ENCODE measurements at places on chromosomes 4 and X.

GRCh38 chr4:89174784-89175183 is 63.5 kb downstream of the TIGD2 start:
- H3K27ac ChIP-seq, result no peak overlapping the region
- H3K4me3 ChIP-seq, result no peak overlapping the region
- no peaks in the 10 kb centered on the region for H3K4me1 ChIP-seq
- H3K27me3 ChIP-seq, result no peaks in the 10 kb centered on the region
- no peaks in the 10 kb centered on the region for H3K36me3 ChIP-seq

DNA sequence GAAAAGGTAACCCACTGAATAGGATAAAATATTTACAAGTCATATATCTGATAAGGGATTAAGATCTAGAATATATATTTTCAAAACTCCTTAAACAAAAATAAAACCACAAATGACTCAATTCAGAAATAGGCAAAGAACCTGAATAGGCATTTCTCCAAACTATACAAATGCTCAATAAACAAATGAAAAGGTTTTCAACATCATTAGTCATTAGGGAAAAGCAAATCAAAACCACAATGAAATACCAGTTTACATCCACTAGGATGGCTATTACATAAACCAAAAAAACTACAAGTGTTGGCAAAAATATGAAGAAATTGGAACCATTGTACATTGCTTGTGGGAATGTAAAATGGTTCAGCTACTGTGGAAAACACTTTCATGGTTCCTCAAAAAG is 167.0 kb upstream of the GALNT7 start:
- H3K4me3 ChIP-seq, result no peak overlapping the region
- H3K27me3 ChIP-seq, result no peaks in the 10 kb centered on the region
- peaks cover under 1% of the 10 kb centered on the region for H3K4me1 ChIP-seq
- DNase-seq, result no peak
- no peak overlapping the region for H3K27ac ChIP-seq
- no peaks in the 10 kb centered on the region for H3K36me3 ChIP-seq

DNA sequence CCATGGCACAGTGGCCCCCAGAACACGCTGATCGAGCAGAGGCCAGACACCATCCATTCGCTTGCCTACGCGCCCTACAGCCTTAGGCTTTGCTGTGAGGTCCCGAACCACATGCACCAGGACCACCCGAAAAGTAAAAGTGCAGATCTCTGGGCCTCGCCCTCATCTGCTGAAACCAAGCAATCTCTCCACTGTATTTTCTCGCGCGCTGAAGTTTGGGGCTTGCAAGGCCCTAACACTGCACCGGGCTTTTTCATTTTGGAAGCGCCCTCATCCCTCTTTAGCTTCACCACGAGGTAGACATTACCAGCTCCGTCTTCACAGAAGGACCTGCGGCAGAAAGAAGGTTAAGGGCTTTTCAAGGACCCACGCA is 21.2 kb downstream of the NKX3-2 start:
- H3K36me3 ChIP-seq, result no peaks in the 10 kb centered on the region
- H3K27ac ChIP-seq, result no peak overlapping the region
- H3K4me3 ChIP-seq, result no peak overlapping the region
- no peaks in the 10 kb centered on the region for H3K27me3 ChIP-seq
- H3K4me1 ChIP-seq, result no peaks in the 10 kb centered on the region

GRCh38 chr4:164606478-164606877 is 147.5 kb upstream of the SMIM31 start:
- no peak overlapping the region for H3K27ac ChIP-seq
- no peaks in the 10 kb centered on the region for H3K27me3 ChIP-seq
- H3K36me3 ChIP-seq, result no peaks in the 10 kb centered on the region
- H3K4me1 ChIP-seq, result no peaks in the 10 kb centered on the region

DNA sequence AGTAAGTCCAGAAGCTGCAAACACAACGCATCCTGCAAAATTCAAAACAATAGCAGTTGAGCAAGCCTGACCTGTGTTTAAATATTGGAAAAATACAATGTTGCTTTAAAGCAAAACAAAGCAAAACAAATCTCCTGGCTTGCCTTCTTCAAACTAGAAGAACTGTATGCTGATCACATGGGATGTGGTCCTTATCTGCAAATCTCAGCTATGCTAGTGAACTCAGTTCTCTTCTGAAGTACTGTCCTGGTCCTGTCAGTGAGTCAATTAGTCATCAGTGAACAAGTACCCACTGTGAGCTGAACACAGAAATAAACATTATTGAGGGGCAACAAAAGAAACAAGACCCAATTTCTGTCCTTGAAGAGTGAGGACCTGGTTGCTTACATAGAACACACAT is 522.5 kb downstream of the SMARCA1 start:
- no peak overlapping the region for H3K27ac ChIP-seq
- H3K27me3 ChIP-seq, result no peaks in the 10 kb centered on the region
- no peak for DNase-seq
- no peaks in the 10 kb centered on the region for H3K4me1 ChIP-seq
- H3K4me3 ChIP-seq, result no peak overlapping the region

- H3K27ac ChIP-seq, result no peak overlapping the region
- no peaks in the 10 kb centered on the region for H3K27me3 ChIP-seq
- peaks cover 2% of the 10 kb centered on the region for H3K4me1 ChIP-seq
These were observed 3.1 kb upstream of the TSPAN5 start for GRCh38 chr4:98661371-98662054.

DNA sequence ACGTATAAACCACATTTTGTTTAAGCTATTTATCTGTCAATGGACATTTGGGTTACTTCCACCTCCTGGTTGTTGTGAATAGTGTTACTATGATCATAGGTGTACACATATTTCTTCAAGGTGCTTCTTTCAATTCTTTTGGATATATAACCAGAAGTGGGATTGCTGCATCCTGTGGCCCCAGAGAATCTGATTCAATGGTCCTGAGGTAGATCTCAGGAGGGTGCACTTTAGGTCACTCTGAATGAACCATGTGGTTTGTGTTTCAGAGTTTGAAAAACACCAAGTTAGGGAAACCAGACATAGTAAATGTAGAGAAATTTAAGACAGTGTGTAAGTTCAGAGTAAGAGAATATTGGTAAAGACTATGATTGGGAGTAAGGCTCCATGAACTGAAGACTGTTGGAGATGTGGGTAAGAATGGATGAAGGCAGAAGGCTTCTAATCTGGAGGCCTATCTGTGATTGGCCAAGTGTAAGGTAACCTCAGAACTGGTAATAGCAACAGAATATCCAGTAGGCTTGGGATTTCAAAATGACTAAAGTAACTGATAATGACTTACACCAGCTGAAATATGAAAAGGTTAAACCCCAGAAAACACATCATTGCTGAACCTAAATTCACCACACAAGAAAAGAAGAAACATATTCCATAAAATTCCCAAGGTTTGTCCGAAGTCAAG is 236.9 kb downstream of the CAMK2D start:
- no peak overlapping the region for H3K27ac ChIP-seq
- no peak overlapping the region for H3K4me3 ChIP-seq
- H3K4me1 ChIP-seq, result no peaks in the 10 kb centered on the region

- peaks cover under 1% of the 10 kb centered on the region for H3K4me1 ChIP-seq
- H3K4me3 ChIP-seq, result no peak overlapping the region
- no peak overlapping the region for H3K27ac ChIP-seq
- H3K27me3 ChIP-seq, result no peaks in the 10 kb centered on the region
- no peaks in the 10 kb centered on the region for H3K36me3 ChIP-seq
- no peak for DNase-seq
These were observed 152.6 kb downstream of the GASK1B start for GRCh38 chr4:158020176-158020575.

GRCh38 chr4:96343836-96344235 is 503.9 kb downstream of the PDHA2 start:
- DNase-seq, result no peak
- no peak overlapping the region for H3K4me3 ChIP-seq
- no peaks in the 10 kb centered on the region for H3K4me1 ChIP-seq
- H3K27ac ChIP-seq, result no peak overlapping the region

DNA sequence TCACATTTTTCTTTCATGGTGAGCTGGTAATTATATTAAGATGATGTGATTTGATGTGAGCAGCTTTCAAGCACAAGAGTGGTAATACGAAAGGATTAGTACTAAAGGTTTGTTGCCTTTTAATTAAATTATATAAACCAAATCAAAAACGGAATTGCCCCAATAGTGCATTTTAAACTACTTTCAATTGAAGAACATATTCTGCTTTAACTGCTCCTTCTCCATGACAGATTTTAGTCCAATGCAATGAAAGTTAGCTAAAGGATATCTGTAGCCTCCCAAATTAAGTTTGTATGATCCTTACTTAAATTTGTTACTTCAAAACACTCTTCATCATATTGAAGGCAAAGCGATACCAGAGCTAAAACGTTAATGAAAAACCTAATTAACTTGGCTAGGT is 447.1 kb upstream of the AMOT start:
- H3K27me3 ChIP-seq, result no peaks in the 10 kb centered on the region
- no peak overlapping the region for H3K27ac ChIP-seq
- DNase-seq, result no peak
- H3K4me1 ChIP-seq, result no peaks in the 10 kb centered on the region
- no peaks in the 10 kb centered on the region for H3K36me3 ChIP-seq
- no peak overlapping the region for H3K4me3 ChIP-seq

- no peaks in the 10 kb centered on the region for H3K36me3 ChIP-seq
- no peak overlapping the region for H3K4me3 ChIP-seq
- H3K27me3 ChIP-seq, result no peaks in the 10 kb centered on the region
These were observed 107.4 kb upstream of the PITX2 start for GRCh38 chr4:110730318-110730717.

- H3K36me3 ChIP-seq, result no peaks in the 10 kb centered on the region
- no peak overlapping the region for H3K27ac ChIP-seq
- H3K4me3 ChIP-seq, result no peak overlapping the region
- H3K27me3 ChIP-seq, result no peaks in the 10 kb centered on the region
- H3K4me1 ChIP-seq, result no peaks in the 10 kb centered on the region
- DNase-seq, result no peak
These were observed 146.6 kb downstream of the TLL1 start for GRCh38 chr4:166019441-166020220.

- H3K36me3 ChIP-seq, result no peaks in the 10 kb centered on the region
- no peaks in the 10 kb centered on the region for H3K27me3 ChIP-seq
- DNase-seq, result peak; percentile 56
- no peak within 1 kb of the TSS for H3K27ac ChIP-seq
- H3K4me1 ChIP-seq, result no peaks in the 10 kb centered on the region
These were observed at the start of gene FGF5 for GRCh38 chr4:80266253-80266901. TSS of gene FGF5 (plus strand) at chr4:80266664. CDS start at chr4:80266825, 161 bp downstream.

GRCh38 chrX:25941087-25941486 is 197.1 kb upstream of the MAGEB18 start:
- no peak overlapping the region for H3K27ac ChIP-seq
- DNase-seq, result no peak
- no peak overlapping the region for H3K4me3 ChIP-seq
- no peaks in the 10 kb centered on the region for H3K4me1 ChIP-seq
- no peaks in the 10 kb centered on the region for H3K27me3 ChIP-seq

GRCh38 chr4:7434766-7435150 is at the start of gene PSAPL1:
TSS of gene PSAPL1 (minus strand) at chr4:7434930. CDS start at chr4:7434879, 51 bp downstream.
- peaks cover 10% of the 10 kb centered on the region for H3K4me1 ChIP-seq
- H3K4me3 ChIP-seq, result no peak within 1 kb of the TSS
- H3K36me3 ChIP-seq, result no peaks in the 10 kb centered on the region
- DNase-seq, result peak; percentile 56
- no peak within 1 kb of the TSS for H3K27ac ChIP-seq
- H3K27me3 ChIP-seq, result no peaks in the 10 kb centered on the region

DNA sequence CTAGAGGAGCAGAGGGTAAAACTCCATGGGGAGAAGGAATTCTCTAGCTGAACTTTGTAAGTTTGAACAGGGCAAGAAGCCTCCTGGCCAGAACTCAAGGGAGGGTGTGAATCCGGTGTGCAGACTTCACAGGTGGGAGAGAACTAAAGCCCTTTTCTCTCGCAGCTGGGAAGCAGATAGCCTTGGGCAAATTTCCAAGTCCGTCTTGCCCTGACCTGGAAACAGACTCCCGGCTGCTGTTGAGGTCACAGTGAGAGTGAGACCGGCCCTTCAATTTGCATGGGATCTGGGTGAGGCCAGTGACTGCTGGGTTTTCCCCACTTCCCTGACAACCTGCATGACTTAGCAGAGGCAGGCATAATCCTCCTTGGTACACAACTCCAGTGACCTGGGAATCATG is 94.5 kb upstream of the ZNF827 start:
- no peak for DNase-seq
- no peak overlapping the region for H3K4me3 ChIP-seq
- H3K27me3 ChIP-seq, result no peaks in the 10 kb centered on the region
- no peaks in the 10 kb centered on the region for H3K36me3 ChIP-seq
- no peak overlapping the region for H3K27ac ChIP-seq

- no peak overlapping the region for H3K4me3 ChIP-seq
- no peak for DNase-seq
- H3K27ac ChIP-seq, result no peak overlapping the region
- H3K27me3 ChIP-seq, result no peaks in the 10 kb centered on the region
These were observed 31.9 kb downstream of the CDKL2 start for GRCh38 chr4:75598390-75598789.

- no peaks in the 10 kb centered on the region for H3K36me3 ChIP-seq
- DNase-seq, result no peak
- no peaks in the 10 kb centered on the region for H3K27me3 ChIP-seq
- peaks cover 18% of the 10 kb centered on the region for H3K4me1 ChIP-seq
These were observed 40.3 kb downstream of the RWDD4 start for GRCh38 chr4:183618681-183619080.

GRCh38 chr4:25031077-25031621 is 403 bp upstream of the LGI2 start:
- H3K27ac ChIP-seq, result peak overlapping the region; percentile 45
- peak; percentile 31 for DNase-seq
- peak overlapping the region; percentile 50 for H3K4me3 ChIP-seq
- H3K36me3 ChIP-seq, result no peaks in the 10 kb centered on the region
- H3K4me1 ChIP-seq, result peaks cover 4% of the 10 kb centered on the region

DNA sequence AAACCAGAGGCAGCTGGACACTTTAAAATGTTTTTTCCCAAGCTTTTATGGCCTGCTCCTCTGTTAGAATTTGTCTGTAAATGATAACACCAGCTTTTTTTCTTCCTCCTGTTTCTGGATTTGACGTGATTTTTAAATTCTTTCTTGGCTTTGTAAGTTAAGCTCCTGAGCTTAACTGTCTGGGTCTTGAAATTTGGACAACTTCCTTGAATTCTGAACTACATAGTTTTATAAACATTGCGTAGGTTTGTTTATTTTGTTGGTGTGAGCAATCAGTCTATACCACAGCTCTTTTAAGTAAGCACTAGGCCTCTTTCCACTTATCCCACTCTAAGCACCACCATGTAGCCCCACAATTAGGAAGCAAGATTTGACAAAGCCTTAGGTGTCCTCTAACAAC is 144.4 kb upstream of the GUCY1A1 start:
- DNase-seq, result no peak
- no peak overlapping the region for H3K27ac ChIP-seq
- no peaks in the 10 kb centered on the region for H3K4me1 ChIP-seq
- no peaks in the 10 kb centered on the region for H3K27me3 ChIP-seq

DNA sequence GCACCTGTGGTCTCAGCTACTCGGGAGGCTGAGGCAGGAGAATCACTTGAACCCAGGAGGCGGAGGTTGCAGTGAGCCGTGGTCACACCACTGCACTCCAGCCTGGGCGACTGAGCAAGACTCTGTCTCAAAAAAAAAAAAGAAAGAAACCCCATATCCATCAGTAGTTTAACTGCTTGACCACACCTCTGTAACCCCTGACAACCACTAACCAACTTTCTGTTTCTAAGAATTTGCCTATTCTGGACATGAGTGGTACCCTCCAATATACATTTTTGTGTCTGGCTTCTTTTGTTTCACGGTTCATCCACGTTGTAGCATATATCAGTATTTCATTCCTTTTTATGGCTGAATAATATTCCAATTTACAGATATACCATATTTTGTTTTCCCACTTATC is 9.1 kb downstream of the PPAT start:
- DNase-seq, result no peak
- H3K4me1 ChIP-seq, result no peaks in the 10 kb centered on the region
- no peaks in the 10 kb centered on the region for H3K36me3 ChIP-seq
- no peak overlapping the region for H3K4me3 ChIP-seq

All from ovary (tissue), 10 donors.